Inflammatory macrophage treated with lipopolysaccharide for 4 hours (primary cell): ENCODE measurements at places on chromosomes 12 and 14.

DNA sequence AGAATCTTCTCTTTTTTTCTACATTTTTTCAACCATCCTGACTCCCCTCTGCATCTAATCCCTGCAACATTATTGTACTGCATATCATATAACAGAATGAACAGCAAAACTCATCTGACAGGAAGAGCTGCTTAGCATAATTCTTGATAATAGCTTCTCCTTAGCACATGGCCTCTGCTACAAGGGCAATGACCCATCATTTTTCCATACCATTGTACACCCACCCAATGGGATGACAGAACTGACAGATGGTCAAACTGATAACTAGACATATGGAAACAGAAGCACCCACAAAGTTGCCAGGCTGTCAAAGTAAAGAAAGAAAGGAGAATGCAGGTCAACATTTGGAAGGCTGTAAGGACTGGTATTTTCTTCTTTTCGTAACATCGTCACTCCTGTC lies 390.4 kb upstream of the USP15 start:
- no peak for DNase-seq

DNA sequence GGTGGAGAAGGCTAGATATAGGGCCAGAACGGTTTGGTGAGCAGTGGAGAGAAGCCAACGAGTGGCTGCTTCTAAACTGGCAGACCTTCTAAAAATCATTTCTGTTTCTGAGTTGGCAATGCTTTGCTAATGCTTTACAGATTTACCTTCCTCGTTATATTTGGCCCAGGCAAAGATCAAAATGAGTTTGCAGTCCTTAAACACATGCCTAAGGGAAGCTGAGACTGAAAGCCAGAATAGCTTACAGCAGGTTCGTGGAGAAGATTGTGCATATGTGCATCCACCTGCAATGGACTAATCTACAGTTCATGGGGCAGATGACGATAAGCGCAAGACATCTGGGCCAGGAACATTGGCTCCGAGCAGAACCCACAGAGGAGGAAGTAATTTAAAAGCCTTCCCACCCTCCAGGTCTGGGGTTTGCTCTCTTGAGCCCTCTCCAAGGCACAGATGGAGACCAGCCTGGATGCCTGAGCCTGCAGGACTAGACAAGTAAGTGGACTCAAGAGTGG lies 99.4 kb downstream of the NINJ2 start:
- DNase-seq, result no peak

- DNase-seq, result no peak
These were observed 10.1 kb downstream of the EIF5 start for GRCh38 chr14:103343905-103344797.

- DNase-seq, result no peak
These were observed 268.7 kb downstream of the DAD1 start for GRCh38 chr14:22320362-22320750.

DNA sequence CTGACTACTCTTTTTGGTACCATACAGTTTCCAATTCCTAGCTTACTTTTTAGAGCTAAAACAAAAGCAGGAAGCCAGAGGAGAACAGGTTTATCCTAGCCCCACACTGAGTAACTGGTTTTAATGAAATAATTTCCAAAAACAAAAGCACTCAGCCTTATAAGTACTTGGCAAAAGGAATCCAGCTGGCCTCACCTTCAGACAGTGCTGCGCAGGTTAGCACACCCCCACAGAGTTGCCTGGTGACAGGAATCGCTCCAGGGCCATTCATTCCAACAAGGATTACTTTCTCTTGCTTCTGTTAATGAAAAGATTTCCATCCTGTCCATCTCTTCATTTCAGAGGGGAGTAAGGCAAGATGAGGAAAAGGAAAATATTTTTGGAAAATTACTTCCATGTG lies 84.6 kb downstream of the SCFD1 start:
- DNase-seq, result no peak

- no peak for DNase-seq
These were observed 149.5 kb downstream of the BMP4 start for GRCh38 chr14:53807108-53807507.

- DNase-seq, result no peak
These were observed 9.5 kb downstream of the BDKRB1 start for GRCh38 chr14:96265383-96266095.

DNA sequence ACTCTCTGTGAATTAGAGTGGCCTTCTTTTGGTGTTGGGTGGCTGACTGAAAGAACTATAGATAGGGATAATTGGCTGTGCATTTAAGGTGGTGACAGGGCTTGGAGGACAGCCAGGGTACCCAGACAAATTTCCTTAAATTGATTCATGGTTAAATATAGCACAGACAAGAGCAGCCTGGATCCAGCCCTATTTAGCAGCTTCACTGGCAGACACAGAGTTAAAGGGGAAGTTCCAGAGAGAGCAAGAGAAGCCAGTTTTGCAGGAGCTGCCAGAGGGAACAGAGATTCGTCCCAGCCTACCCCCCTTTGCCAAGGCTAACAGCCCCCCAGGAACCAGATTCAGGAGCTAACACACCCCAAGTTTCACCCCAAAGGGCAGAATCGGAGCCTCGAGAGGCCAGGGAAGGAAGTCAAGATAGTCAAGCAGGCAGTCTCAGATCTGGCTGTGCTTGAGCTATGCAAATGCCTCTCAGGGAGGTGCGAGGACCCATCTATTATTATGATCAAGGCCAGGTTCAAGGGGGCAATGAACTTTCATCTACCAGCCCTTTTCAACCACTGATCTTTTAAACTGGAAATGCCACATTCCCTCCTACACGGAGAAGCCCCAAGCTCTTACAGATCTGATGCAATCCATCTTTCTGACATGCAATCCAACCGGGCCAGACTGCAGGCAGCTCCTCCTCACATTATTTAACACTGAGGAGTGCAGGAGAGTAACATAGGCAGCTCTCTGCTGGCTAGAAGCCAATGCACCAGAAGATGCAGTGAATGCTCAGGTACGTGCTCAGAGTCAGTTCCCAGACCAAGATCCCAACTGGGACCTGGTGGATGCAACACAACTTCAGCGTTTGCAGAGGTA lies 58.2 kb downstream of the DHRS2 start:
- peak; percentile 24 for DNase-seq

DNA sequence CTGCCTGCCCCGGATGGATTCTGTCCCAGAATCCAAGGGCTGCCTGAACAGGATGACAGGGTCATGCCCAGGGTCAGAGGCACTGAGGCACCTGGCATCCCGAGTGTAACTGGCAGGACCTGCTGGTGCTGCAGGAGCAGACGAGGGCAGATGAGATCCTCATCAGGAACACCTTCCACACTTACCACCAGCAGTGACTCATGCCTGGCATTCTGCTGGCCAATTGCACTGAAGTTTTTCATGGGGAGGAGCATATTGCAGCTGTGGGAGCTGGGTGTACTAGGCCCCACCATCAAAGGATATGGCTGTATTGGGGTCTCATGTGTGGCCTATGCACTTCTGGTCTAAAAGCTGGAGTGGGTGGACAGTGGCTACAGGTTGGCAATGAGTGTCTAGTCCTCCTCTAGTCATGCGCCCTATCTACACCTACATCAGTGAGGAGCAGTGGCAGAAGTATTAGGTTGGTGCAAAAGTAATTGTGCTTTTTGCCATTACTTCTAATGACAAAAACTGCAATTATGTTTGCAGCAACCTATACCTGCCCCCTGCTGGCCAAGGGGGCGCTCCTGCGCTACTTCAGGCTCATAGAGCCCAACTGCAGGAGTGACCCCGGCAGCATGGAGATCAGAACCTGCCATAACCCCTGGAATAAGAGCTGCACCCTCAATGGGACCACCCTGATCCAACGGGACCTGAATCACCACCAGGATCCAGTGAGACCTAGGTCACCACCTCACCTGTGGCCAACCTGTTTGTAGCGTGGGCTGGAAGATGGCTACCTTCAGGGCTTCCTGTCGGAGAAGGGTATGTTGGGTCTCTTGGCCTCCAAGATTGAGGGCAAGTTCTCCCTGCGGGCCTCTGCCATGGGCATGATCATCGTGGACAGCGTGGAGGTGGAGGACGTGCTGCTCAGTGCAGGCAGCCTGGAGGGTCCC lies 8.0 kb upstream of the C12orf42 start:
- no peak for DNase-seq

- peak; percentile 5 for DNase-seq
These were observed 15.3 kb downstream of the SPIC start for GRCh38 chr12:101490286-101490920.

DNA sequence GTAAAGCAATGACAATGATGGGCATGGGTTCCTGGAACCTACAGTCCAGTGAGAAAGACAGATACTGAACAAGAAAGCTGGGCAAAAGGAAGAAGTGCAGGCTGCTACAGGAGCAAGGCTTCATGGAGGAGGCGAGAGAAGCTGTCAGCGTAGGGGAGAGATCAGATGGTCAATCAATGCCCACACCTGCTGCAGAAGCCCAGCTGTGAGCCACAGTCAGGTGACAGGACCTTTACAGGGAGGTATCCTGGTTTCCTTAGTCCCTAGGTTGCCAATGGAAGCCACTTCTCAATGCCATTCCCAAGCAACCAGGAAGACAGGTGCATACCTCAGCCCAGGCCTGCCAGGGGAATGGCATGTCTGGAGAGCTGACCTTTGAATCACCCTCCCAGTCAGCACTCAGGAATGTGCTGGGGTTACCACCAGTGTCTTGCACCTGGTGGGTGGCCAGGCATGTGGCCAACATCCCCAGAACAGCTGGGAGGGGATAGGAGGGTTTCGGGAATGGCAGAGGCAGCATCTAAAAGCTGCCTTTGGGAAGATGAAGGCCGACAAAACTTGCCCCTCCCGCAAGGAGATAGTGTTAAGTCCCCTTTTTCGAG lies 170.3 kb downstream of the TTC7B start:
- DNase-seq, result no peak

- no peak for DNase-seq
These were observed 286.6 kb downstream of the AACS start for GRCh38 chr12:125351788-125352187.

DNA sequence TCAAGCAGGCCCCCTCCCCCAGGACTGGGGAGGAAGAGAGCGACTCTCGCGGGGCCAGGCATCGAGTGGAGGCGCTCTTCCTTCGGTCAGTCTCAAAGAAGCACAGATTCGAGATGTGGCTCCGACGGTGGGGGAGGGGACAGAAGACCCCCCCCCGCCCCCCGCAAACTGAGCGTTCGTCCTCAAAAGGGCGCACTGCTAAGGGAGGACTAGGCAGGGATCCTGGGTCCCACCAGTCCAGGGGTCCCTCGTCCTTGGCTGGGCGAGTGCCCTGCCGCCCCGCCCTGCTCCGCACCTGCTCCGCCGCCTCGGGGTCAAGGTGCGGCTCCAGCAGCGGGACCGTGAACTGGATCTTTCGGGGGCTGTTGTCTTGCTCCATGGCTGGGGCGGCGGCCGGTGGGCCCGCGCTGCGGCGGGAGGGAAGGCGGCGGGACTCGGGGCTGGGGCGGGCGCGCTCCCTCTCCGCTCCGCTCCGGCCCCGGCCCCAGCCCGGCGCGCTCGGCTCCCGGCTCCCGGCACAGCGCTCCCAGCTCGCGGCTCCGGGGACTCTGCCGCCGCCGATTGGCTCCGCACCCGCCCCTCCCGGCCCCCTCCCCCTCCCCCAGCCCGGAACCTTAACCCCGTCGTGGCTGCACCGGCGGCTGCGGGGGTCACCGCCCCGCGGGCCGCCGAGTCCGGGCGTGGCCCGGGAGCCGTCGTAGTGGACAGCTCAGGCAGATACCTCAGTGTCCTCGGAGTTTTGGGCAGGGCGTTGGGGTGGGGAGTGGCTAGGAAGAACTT lies at the start of gene PPP1R1A:
Gene PPP1R1A (minus strand): TSS at position 550 of the 780 bp plus-strand sequence. CDS start 171 bp downstream, at position 379.
- DNase-seq, result no peak

GRCh38 chr12:96409731-96410130 lies 9.5 kb upstream of the CDK17 start:
- DNase-seq, result peak; percentile 53

- no peak for DNase-seq
These were observed 362.9 kb downstream of the TMEM132D start for GRCh38 chr12:129540954-129541353.

DNA sequence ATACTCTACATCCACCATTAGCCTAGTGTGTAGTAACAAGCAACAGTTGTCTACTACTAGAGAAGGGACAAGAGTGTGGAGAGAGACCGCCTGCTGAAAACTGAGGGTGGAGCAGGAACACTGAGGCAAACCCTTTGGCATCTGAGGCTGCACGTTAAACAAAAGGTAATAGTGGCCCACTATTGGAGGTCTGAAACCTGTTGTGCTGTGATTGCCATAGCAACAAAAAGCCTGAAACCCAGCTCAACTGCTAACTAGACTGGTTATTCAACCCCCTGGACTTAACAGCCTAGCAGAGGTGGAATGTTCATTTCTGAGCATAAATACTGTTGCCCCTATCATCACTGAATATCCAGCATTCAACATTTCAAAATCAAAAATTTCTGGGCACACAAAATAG lies 43.0 kb downstream of the PPP4R4 start:
- DNase-seq, result no peak

DNA sequence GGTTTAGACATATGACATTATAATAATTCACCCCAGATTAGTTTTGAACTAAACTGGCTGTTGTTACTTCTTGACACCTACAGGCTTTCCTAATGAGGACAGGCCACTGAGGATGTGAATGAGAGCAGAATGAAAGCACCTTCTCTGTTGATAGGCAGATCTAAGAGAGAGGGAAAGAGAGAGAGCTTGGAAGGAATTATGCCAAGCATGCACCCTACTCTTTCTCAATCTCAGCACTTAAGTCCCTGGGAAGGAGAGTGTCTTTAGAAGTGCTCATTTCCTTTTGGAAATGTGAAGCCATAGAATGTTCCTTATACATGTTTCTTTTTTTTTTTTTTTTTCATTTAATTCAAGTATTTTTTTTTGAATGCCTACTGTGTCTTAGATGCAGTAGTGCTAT lies 49.0 kb downstream of the TBC1D15 start:
- no peak for DNase-seq

DNA sequence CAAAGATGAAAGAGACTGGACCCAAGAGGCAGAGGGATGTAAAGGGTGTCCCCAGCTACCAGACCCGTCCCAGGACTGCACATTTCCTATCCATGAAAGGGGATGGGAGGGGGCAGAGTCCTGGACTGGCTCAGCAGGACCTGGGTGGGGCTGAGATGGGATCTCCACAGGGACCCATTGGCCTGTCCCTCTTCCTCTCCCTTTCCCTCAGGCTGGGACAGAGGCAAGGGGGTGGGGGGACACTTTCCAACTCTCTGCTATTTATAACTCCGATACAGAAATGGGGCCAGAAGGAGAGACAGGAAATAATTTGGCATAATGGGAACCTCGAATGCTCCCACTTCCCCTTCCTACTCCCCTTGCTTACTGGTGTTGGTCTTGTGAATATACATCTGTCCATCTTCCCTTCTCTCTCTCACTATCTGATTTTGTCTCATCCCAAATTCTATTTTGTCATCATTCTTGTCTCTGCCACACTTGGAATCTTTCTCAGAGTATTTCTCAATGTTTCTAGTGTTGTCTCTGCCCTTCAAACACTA lies 1.1 kb upstream of the ITGA7 start:
- DNase-seq, result peak; percentile 27

- DNase-seq, result peak; percentile 96
These were observed at the start of gene LTBR for GRCh38 chr12:6383572-6384498. Gene LTBR, plus strand, starts transcription at chr12:6384162. Its CDS starts 197 bp downstream, at chr12:6384359.

- DNase-seq, result no peak
These were observed 55.4 kb downstream of the PLXNC1 start for GRCh38 chr12:94203796-94204195.

GRCh38 chr12:5889381-5890047 lies 55.5 kb downstream of the ANO2 start:
- no peak for DNase-seq

- DNase-seq, result peak; percentile 90
These were observed 286.9 kb downstream of the ERC1 start for GRCh38 chr12:1277905-1278304.
